Stimulated activated CD8-positive, alpha-beta memory T cell treated with anti-CD3 and anti-CD28 coated beads, Interleukin-7, amount 100 ng/mL, for 48 hours (primary cell): ENCODE measurements at places on chromosomes 13 and 19.

GRCh38 chr19:33163481-33163880 lies 30.6 kb upstream of the LRP3 start:
- no peak for DNase-seq

DNA sequence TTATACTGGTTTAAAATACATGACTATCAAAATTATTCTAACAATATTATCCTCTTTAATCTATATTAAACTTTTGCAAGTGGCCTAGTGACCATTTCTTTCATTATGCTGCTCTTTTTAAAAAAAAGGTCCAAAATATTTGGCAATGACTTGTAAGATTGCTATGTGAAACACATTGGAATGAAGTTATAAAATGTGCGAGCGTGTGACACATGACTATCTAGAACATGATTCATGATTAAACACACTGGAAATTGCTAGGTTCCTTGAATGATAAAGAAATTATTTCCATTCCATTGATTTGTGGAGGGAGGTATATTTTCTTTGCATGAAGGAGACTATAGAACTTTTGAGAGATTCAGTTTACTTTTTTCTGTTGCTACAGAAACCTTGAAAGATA lies 739.1 kb downstream of the DIAPH3 start:
- DNase-seq = no peak

DNA sequence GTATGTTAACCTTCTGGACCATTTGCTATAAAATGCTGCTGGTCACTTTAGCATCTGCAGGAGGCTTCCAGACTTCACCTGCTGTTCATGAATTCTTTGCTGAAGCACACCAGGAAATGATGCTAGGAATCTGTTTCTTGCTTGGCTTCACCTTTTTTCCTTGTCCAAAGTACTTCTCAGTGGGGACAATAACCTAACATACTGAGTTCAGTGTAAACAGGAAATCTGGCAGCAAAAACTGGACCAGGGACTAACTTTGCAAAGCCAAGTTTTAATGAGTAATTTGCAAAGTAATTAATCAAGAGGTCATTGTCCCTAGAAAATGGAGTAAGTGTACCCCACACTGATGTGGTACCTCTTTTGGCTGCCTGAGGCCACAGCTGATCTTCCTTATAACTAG lies 128.4 kb downstream of the RXFP2 start:
- no peak for DNase-seq

GRCh38 chr13:76729691-76730090 lies 156.5 kb downstream of the KCTD12 start:
- DNase-seq = no peak

DNA sequence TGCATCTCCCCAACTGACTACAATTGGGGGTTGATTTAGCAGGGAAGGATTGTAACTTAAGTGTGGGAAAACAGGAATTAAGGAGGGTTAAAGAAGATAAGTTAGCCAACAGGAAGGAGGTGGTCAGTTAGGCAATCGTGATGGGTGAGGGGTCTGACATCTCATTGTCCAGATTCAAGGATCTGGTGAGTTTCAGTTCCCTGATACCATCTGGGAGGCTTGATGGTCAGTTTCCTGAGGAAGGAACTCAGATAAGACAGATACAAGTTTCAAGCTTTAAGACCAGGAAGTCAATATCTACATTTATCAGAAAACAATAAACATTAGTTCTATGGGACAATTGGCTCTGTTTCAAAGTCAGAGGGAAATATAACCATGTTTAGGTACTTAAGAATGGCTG lies 601.8 kb downstream of the SLITRK6 start:
- no peak for DNase-seq

- no peak for DNase-seq
Observed at GRCh38 chr19:572743-573518, 535 bp downstream of the BSG start.

GRCh38 chr19:35075202-35076025 lies 33.9 kb downstream of the HPN start:
- no peak for DNase-seq

- no peak for DNase-seq
Observed at GRCh38 chr13:110536006-110536693, 25.4 kb downstream of the RAB20 start.

GRCh38 chr13:74301258-74301935 lies 167.2 kb upstream of the KLF12 start:
- DNase-seq = no peak
